Motor neuron (in vitro differentiated cells): ENCODE measurements at places on chromosomes 6 and 20.

- ATAC-seq: peak; percentile 57
Observed at GRCh38 chr6:42260396-42260888, 42.8 kb upstream of the MRPS10 start.

- ATAC-seq: no peak
Observed at GRCh38 chr6:18567380-18567779, 180.2 kb downstream of the RNF144B start.

GRCh38 chr6:154611241-154611640, 100.8 kb upstream of the CNKSR3 start:
- ATAC-seq: no peak

DNA sequence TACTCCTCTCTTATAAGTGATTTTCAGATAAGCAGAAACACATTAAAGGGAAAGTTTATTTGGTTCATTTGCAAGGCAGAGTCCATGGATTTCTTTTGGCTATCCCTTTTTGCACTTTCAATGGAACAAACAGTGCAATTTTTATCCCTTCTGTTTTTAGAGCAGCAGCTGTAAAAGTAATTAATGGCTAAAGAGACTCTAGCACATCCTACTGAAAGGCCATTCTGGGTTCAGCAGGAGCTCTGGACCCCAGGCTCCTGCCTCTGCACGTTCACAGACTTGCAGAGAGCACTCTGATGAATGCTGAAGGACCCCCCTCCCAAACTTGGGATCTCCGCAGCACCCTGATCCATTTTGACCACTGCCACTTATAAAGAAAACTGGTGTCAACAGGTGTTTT, 40.3 kb upstream of the PDE7B start:
- ATAC-seq: no peak

DNA sequence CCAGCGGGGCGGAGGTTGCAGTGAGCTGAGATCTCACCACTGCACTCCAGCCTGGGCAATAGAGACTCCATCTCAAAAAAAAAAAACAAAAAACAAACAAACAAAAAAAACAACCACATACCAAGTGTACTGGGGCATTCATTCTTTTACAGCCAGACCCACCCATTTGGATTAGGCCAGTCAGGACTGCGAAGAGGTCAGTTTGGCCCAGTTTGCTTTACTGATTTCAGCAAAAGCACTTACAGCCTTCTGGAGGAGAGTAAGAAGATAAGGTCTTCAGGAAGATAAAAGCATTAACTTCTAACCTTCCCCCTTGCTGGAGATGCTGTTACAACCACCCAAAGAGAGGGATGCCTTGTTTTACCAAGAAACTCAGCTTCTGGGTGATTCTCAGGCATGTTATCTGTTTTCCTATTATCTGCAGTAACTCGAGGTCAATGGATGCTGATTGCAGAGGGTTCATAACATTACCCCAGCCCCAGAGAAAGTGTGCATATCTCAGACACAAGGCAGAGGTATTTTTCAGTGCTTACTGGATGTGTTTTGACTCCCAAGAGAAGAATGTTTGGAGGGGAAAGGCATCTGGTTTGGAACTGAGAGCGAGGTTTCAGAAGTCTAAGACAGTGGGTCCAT, 118.9 kb downstream of the RIN2 start:
- ATAC-seq: no peak

GRCh38 chr6:158697811-158698210, 48.0 kb downstream of the SYTL3 start:
- ATAC-seq: peak; percentile 64

DNA sequence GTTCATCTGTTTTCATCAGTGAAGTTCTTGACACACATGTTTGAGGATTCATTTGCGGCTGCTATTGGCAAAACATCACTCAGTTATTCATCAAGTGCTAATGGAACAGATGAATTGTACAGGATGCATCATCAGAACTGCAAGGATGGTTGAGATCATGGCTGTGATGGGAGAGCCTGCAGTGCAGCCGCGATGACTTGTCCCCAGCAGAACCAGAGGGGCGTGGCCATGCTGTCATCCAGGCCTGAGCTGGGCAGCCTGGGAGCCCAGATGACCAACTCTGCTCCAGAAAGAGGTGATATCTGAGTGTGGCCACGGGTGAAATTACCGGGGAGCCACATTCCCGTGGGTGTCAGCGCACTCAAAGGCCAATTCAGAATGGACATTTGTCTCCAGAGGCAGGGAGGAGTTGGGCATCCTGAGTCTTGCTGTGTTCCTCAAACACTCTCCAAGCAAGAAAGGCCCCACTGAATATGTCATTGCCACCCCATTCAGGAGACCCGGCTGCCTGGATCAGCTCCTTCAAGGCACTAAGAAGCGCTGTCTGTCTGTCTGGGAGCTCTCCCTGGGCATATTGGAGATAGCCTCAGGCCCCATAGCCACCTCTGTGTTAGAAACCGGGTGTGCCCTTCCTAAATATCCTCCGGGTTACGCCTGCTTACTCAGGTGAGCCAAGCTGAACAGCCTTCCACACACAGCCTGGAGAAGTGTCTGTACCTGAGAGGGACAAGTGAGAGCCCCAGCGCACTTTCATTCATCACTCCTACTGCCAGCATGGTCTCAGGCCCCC, 66.7 kb downstream of the SYNDIG1 start:
- ATAC-seq: peak; percentile 99

DNA sequence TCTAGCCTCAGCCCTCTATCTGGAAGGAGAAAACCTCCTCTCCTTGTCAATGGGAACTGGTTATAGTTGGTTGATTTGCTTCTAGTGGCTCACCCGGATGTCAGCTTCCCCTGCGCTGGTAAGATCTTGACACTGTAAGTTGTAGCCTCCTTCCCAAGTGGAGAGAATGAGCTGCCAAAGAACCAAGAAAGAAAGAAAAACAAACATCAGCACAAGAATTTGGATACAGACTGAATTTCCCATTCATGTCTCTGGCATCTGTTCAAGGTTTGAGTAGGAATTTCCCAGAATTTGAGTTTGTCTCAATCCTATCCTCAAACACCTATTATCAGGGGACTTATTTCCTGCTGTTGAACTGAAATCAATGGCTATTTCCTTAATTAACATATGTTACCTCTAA, 44.1 kb downstream of the ELOVL2 start:
- ATAC-seq: no peak

GRCh38 chr6:63690221-63690620, 54.6 kb downstream of the PHF3 start:
- no peak for ATAC-seq

DNA sequence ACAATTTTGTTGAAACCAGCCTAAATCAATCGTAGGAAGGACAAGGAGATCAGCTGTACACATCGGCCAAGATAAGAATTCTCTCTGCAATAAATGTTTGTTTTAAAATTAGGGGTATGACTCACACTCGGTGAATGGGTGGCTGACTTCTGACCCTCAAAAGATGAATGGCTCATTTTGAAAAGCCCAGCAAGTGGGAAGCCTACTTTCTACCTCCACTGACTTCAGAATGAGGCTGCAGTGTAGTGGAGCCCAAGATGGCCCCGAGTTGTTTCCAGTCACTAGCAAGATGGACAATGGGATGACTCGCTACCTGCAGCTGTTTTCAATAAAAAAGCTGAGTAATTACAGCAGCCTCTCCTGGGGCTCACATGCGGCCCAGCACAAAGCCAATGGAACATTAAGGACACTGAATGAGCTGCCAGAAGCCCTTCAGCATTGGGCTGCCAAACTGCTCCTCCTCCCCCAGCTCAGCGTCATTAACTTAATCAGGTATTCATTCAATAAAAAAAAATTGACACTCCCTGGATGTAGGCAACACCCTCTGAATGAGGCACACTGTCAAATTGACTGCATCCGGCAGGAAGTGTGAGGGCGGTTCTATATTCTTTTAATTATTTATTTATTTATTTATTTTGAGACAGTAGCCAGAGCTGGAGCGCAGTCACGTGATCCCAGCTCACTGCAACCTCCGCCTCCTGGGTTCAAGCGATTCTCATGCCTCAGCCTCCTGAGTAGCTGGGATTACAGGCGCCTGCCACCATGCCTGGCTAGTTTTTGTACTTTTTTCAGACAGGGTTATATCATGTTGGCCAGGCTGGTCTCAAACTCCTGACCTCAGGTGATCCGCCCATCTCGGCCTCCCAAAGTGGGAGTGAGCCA, 107.3 kb downstream of the GMPR start:
- ATAC-seq: peak; percentile 93

DNA sequence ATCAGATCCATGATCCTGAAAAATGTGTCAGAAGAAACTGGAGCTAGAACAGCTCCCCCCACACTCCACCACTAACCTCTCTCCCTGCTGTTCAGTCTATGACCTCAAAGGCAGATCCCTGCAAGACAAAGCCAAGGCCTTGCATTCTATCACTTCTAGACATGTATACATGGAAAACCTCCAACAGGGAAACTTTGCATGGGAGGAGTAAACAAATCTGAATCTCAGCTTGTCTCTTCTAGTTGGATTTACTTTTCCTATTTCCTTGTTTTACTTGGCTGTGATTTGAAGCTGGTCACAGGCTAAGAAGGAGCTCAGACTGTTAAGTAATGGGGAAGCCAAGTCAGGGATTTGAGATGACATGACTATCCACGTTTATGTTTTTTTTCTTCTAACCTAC, 456.8 kb upstream of the CHD6 start:
- no peak for ATAC-seq

GRCh38 chr6:81808851-81809570, 56.5 kb upstream of the TENT5A start:
- no peak for ATAC-seq

- no peak for ATAC-seq
Observed at GRCh38 chr6:138856654-138857053, 60.8 kb downstream of the ECT2L start.

DNA sequence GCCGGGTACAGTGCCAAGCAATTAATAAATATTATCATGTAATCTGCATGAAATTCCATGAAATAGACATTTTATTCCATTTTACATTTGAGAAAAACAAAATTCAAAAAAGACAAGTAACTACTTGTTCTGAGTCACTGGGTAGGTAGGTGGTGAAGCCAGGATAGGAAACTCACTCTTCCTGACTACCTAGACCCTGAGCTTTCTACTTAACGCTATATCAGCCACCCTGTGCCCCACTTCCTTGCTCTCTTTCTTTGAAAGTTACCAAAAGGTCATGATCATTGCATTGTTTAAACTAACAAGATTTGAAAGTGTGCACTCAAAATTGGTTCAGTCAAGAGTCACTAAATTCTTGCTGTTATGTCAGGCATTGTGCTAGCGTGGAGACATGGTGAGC, 235.7 kb downstream of the CD83 start:
- ATAC-seq: no peak

DNA sequence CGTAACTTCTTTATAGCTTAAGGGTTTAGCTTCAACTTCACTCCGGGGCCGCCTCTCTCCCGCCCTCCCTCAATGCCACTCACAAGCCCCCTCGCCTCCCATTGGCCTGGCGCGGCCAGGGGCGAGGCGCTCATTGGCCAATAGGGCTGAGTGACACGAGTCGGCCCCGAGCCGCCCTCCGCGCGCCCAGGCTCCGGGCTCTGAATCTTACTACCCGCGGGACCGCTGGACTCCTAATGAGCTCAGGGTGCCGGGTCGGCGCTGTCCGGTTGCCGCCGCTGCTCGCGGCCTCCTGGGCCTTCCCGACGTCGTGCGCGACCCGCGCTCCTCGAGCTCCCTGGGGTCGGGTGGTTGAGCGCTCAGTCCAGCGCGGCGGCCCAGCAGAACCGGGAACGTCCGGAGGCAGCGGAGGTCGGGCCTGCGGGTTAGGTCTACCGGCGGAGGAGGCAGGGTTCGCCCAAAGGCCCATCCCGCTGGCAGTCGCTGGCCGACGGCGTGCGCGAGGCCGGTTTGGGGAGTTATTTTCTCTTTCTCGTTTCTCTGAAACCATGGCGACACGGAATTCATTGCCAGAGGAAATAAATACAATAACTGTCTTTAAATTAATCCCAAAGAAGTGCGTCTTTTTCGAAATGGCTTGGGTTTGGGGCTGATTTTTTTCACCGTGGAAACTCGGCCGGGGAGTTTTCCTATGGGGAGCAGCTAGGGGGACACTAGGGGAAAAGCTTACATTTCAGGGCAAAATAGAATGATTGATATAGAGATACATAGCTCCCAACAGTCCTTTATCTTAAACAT, at the start of gene SIM1:
Gene SIM1, minus strand, starts transcription at position 19 of the 798 bp plus-strand sequence. CDS start 1,453 bp downstream, outside the sequence.
- peak; percentile 97 for ATAC-seq

GRCh38 chr6:11754625-11755271, 23.9 kb downstream of the ADTRP start:
- ATAC-seq: no peak

DNA sequence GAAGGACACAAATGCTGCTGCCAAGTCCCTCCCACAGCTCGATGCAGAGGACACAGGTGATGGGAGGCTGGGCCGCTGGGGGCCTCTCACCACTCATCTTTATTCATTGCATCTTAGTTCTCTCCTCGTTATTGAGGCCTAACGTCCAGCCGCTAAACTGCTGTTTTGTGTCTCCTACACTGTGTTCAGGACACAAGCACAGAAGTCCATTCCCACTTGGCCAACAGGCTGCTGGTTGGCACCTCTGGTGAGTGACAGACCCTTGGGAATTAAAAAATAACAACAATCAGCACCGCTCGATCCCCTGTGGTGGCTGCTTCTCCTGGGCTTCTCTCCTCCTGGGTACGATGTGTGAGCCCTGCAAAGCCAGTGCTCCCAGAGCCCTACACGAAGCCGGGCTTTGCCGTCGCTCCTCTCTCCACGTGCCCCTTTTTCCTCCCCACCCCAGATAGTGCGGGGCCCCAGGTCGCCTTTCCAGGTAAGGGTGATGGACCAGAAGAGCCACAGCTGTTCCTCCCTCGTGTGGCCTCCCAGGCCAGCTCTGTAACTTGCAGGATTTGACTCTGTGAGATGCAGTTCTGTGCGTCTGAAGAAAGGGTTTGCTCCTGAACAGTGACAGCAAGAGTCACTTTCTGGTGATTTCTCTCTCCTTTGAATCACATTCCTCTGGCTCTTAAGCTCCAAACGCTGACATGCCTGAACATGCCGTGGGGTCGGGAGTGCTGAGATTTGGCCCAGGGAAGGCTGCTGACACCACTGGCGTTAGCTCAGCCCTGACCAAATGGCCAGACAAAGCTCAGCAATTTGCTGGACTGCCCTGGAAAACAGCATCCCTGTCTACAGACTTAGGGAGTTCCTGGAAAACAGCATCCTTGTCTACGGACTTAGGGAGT, 59.3 kb downstream of the DLL1 start:
- ATAC-seq: peak; percentile 36

- ATAC-seq: no peak
Observed at GRCh38 chr6:155008625-155009024, 13.5 kb downstream of the TIAM2 start.

DNA sequence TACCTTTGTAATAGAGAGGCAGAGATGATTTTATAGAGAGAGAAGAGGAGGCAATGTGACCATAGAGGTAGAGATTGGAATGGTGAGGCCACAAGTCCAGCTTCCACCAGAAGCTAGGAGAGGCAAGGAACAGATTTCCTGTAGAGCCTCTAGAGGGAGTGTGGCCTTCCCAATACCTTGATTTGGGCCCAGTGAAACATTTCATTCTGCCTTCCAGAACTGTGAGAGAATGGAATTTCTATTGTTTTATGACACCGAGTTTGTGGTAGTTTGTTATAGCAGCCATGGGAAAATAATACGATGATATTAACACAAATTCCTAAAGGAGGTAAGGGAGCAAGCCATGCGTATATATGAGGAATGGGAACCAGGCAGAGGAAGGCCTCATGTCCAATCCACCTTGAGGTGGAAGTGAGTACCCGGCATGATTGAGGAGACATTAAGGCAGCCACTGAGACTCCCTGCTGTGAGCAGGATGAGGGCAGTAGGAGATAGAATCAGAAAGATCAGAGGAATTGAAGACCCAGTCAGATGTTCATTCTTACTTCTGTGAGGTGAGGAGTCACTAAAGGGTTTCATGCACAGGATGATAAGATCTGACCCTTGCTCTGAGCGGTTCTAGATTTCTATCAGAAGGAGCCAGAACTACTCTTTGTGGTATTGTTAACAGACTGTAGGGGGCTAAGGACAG, 636.3 kb upstream of the IMPG1 start:
- no peak for ATAC-seq

- ATAC-seq: no peak
Observed at GRCh38 chr6:142698751-142699150, 246.2 kb downstream of the HIVEP2 start.
